ENCODE measurements at places on chromosomes 4 and X. TPM values are rescaled to one million over a fixed set of nuclear protein-coding genes. Genes with fewer than 3 reads are reported as not detected.

DNA sequence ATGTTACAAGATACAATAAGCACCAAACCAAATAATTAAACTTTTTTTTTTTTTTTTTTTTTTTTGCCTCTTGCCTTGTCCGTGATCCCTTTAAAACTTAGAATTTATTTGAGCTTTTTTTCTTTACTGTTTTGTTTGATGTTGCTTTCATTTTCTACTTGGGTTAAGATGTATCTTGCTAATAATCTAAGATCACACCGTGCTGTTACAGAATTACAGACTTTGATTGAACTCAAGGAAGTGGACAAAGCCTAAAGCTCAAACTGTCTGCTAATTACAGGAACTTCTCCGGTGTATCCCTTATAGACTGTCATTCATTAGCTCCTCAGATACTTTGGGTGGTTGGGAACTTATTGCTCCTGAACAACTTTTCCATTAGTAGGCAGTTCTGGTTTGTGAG lies 26.5 kb downstream of the STIM2 start:
- no peaks in the 10 kb centered on the region for H3K36me3 ChIP-seq
- no peak overlapping the region for H3K27ac ChIP-seq
- H3K27me3 ChIP-seq = no peaks in the 10 kb centered on the region
- H3K4me1 ChIP-seq = peaks cover 7% of the 10 kb centered on the region
- no peak for DNase-seq

Gene PNMA5
- not detected for total RNA-seq

GRCh38 chrX:130725519-130725918 lies 177.5 kb downstream of the ENOX2 start:
- no peaks in the 10 kb centered on the region for H3K36me3 ChIP-seq
- no peak overlapping the region for H3K27ac ChIP-seq
- H3K4me1 ChIP-seq = no peaks in the 10 kb centered on the region
- H3K4me3 ChIP-seq = no peak overlapping the region
- no peaks in the 10 kb centered on the region for H3K27me3 ChIP-seq

DNA sequence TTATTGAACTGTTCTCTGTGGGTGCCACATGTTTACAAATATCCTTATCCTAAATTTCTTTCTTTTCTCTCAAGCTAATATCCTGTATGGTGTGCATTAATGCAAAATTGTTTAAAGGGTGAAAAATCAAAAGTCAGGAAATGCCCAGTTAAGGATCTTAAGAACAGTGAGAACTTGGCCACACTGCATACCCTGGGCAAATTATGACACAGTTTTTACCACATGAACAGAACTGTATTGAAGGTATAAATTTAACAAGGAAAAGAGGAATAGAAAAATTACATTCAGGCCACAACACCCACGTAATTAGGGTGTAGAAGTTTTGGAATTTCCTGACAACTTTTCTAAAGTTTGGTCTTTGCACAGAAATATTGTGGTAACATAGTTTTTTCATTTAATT lies 94.4 kb upstream of the HCCS start:
- DNase-seq = no peak
- H3K27me3 ChIP-seq = no peaks in the 10 kb centered on the region
- H3K36me3 ChIP-seq = no peaks in the 10 kb centered on the region
- no peak overlapping the region for H3K4me3 ChIP-seq
- H3K27ac ChIP-seq = no peak overlapping the region
- no peaks in the 10 kb centered on the region for H3K4me1 ChIP-seq

Gene SLC49A3
- total RNA-seq = 8.6 TPM

DNA sequence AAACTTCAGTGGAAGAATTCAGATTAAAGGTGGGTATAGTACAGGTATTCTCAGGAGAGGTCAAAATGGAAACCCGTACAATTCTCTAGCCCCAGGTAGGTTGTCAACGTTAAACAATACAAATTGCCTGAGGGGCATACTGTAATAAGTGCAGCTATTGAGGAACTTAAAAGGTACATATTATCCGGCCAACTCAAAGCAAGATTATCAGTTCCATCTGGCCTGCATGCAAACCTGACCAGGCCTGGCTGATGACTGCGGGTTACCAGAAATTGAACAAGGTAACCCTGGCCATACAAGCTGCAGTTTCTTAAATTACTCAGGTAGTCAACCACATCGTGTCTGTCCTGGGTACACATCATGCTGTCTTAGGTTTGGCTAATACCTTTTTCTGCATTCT lies 12.3 kb upstream of the ZNF630 start:
- H3K27me3 ChIP-seq = no peaks in the 10 kb centered on the region
- no peak overlapping the region for H3K27ac ChIP-seq
- no peak for DNase-seq
- H3K4me3 ChIP-seq = no peak overlapping the region
- H3K4me1 ChIP-seq = no peaks in the 10 kb centered on the region

Gene HTR2C
- not detected for total RNA-seq

Gene SORBS2
- 1,626 TPM for total RNA-seq

Gene LNX1
- total RNA-seq = 7.9 TPM

DNA sequence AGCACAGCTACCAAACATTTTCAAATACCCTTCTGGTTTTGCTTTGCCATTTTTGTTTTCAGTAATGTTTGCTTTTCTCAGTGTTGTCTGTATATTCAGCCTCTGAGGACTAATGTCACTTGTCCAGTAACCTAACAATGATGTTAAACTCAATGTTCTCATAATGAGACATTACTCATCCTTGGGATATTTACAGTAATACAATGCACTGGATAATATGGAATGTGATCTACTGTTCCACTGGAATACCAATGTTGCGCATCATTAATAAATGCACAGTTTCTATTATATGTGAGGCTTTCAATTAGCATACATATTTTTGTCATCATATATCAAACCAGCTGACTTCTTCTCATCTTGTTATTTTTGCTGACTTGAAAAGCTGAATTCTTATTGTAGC lies 259.1 kb downstream of the SH2D1A start:
- H3K4me1 ChIP-seq = no peaks in the 10 kb centered on the region
- no peak overlapping the region for H3K27ac ChIP-seq
- no peaks in the 10 kb centered on the region for H3K36me3 ChIP-seq
- no peak overlapping the region for H3K4me3 ChIP-seq
- DNase-seq = no peak
- H3K27me3 ChIP-seq = no peaks in the 10 kb centered on the region

DNA sequence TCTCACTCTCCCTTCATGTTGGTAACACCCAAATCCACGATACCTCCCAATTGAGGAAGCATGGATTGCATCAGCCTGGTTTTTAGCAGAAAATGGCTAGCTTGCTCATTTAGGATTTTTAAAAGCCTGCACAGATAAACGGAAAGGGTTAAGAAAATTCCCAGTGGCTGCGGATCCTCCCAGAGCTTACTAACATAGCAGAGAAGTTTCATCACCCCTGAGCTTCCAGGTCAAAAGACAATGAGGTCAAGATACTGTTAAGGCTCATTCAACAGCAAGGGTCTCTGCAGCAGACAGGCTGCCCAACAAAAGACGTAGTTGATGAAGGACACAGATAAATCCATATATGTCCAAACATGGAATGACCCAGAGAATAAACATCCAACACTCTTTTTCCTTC lies 220.2 kb downstream of the ASMT start:
- no peaks in the 10 kb centered on the region for H3K27me3 ChIP-seq
- DNase-seq = no peak
- no peaks in the 10 kb centered on the region for H3K36me3 ChIP-seq
- H3K4me3 ChIP-seq = no peak overlapping the region
- no peak overlapping the region for H3K27ac ChIP-seq

DNA sequence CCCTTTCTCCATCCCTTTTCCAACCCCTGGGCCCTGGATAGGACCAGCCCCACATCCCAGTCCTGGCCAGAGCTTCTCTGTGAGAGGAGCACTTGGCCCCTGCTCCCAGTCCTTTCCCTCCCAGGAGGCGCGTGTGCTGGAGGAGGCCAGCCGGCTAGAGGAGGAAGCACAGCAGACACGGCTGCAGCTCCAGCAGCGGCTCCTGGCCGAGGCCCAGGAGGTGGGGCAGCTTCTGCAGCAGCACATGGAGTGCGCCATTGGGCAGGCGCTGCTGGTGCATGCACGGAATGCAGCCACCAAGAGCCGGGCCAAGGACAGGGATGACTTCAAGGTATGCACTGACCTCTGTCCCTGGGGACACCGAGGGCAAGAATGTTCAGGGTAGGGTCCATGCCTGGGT lies 87.5 kb downstream of the EVC start:
- H3K4me1 ChIP-seq = no peaks in the 10 kb centered on the region
- no peak overlapping the region for H3K27ac ChIP-seq
- H3K27me3 ChIP-seq = no peaks in the 10 kb centered on the region
- H3K36me3 ChIP-seq = peaks cover 41% of the 10 kb centered on the region

Gene CD40LG
- not detected for total RNA-seq

DNA sequence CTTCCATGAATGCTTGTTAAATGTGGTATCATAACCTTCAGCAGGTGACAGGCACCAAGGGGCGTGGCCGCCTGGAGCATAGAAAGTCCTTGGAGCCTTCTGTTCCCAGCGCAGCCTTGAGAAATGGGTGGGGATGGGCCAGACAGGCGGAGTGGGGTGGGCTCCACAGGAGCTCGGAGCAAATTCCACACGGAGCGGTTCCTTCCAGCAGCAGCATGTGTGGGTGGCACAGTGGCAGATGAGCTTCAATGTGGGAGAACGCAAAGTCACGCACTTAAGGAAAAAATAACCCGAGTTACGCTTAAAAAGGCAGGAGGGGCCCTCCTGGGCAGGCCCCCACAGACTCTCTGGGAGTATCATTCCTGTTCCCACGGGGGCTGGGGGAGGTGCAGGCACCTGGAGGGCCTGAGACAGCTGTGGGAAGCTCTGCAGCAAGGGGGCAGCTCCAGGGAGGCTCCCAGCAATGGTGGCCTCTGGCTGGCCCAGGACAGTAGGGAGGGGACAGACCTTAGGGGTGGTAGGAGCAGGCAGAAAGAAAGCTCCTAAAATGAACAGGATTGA lies 15.3 kb downstream of the TMEM271 start:
- H3K4me1 ChIP-seq = no peaks in the 10 kb centered on the region
- peaks cover 27% of the 10 kb centered on the region for H3K27me3 ChIP-seq
- H3K4me3 ChIP-seq = no peak overlapping the region
- peak; percentile 55 for DNase-seq
- no peak overlapping the region for H3K27ac ChIP-seq

DNA sequence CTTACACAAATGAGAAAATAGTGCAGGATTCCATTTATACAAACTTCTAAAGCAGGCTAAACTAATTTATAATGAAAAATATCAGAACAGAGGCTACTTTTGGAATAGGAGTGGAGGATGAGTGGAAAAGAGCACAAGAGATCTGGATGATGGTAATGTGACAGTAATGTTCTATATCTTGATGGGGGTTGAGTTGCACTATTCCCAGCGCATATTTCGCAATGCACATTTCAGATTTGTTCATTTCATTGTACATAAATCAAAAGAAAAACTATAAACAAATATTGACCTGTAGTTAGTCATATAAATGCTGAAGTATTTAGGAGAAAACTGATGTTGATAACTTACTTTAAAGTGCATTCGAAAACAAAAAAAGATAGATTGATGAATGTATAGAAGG lies 177.0 kb upstream of the MAOA start:
- H3K4me1 ChIP-seq = no peaks in the 10 kb centered on the region
- no peaks in the 10 kb centered on the region for H3K36me3 ChIP-seq
- H3K27ac ChIP-seq = no peak overlapping the region
- H3K27me3 ChIP-seq = no peaks in the 10 kb centered on the region
- no peak overlapping the region for H3K4me3 ChIP-seq

- no peaks in the 10 kb centered on the region for H3K27me3 ChIP-seq
- no peaks in the 10 kb centered on the region for H3K36me3 ChIP-seq
- peak overlapping the region; percentile 71 for H3K4me3 ChIP-seq
- peak overlapping the region; percentile 83 for H3K27ac ChIP-seq
- H3K4me1 ChIP-seq = no peaks in the 10 kb centered on the region
Observed at GRCh38 chrX:150897421-150898320, 797 bp downstream of the CD99L2 start.

GRCh38 chr4:21802406-21802805 lies 146.2 kb downstream of the KCNIP4 start:
- no peak for DNase-seq
- no peaks in the 10 kb centered on the region for H3K27me3 ChIP-seq
- no peaks in the 10 kb centered on the region for H3K4me1 ChIP-seq
- H3K36me3 ChIP-seq = no peaks in the 10 kb centered on the region
- H3K27ac ChIP-seq = no peak overlapping the region
- no peak overlapping the region for H3K4me3 ChIP-seq

- no peak overlapping the region for H3K4me3 ChIP-seq
- no peaks in the 10 kb centered on the region for H3K36me3 ChIP-seq
- no peak for DNase-seq
- H3K27ac ChIP-seq = no peak overlapping the region
- peaks cover 3% of the 10 kb centered on the region for H3K27me3 ChIP-seq
- no peaks in the 10 kb centered on the region for H3K4me1 ChIP-seq
Observed at GRCh38 chrX:17878028-17878670, 17.1 kb upstream of the RAI2 start.

DNA sequence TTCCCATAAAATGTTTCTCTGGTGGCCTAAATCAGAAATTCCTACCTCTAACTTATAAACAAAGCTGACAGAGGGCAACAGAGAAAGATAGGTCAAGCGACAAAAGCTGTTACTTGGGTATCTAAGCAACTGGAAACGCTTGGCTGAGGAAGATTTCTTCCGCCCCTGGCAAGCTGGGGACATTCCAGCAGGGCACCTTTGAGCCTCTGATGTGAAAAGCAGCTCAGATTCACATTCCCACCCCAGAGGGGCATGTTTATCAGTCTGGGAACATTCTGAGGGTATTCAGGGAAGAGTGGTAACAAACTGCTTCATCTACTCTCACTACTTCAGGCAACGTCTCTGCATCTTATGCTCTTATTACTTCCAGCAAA lies 3.5 kb upstream of the CDS1 start:
- peaks cover 12% of the 10 kb centered on the region for H3K4me1 ChIP-seq
- no peak for DNase-seq
- H3K27ac ChIP-seq = no peak overlapping the region
- H3K4me3 ChIP-seq = no peak overlapping the region
- no peaks in the 10 kb centered on the region for H3K27me3 ChIP-seq

- DNase-seq = no peak
- no peaks in the 10 kb centered on the region for H3K27me3 ChIP-seq
- peaks cover 3% of the 10 kb centered on the region for H3K4me1 ChIP-seq
- H3K27ac ChIP-seq = peak overlapping the region; percentile 82
- H3K4me3 ChIP-seq = no peak overlapping the region
Observed at GRCh38 chr4:7412554-7412912, 22.2 kb downstream of the PSAPL1 start.

Gene NUDT10
- 3.0 TPM for total RNA-seq

DNA sequence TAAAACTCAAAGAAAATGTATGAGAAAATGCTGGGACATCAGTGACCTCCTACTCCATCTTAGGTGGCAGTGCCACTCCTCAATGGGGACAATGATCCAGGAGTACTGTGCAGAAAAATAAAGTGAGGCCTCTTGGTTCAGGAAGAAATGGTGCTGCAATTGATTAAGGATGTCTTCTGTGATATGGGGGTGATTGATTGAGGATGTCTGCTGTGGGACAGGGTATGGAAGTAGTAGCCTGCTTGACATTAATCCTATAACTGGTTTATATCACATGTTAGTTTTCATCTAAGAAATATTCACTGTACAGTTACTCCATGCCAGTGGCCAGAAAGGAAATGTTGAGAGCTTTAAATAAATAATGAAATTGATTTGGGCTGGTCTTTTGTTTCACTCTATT lies 20.5 kb downstream of the OTOP1 start:
- H3K27ac ChIP-seq = no peak overlapping the region
- no peaks in the 10 kb centered on the region for H3K36me3 ChIP-seq
- no peak for DNase-seq
- H3K4me1 ChIP-seq = no peaks in the 10 kb centered on the region
- no peaks in the 10 kb centered on the region for H3K27me3 ChIP-seq

Measured in esophagus muscularis mucosa (tissue), 4 donors.